ENCODE measurements at places on chromosomes 2 and 18. TPM values are rescaled to one million over a fixed set of nuclear protein-coding genes. Genes with fewer than 3 reads are reported as not detected.

- DNase-seq = no peak
Observed at GRCh38 chr2:198042189-198042588, 237.8 kb downstream of the PLCL1 start.

DNA sequence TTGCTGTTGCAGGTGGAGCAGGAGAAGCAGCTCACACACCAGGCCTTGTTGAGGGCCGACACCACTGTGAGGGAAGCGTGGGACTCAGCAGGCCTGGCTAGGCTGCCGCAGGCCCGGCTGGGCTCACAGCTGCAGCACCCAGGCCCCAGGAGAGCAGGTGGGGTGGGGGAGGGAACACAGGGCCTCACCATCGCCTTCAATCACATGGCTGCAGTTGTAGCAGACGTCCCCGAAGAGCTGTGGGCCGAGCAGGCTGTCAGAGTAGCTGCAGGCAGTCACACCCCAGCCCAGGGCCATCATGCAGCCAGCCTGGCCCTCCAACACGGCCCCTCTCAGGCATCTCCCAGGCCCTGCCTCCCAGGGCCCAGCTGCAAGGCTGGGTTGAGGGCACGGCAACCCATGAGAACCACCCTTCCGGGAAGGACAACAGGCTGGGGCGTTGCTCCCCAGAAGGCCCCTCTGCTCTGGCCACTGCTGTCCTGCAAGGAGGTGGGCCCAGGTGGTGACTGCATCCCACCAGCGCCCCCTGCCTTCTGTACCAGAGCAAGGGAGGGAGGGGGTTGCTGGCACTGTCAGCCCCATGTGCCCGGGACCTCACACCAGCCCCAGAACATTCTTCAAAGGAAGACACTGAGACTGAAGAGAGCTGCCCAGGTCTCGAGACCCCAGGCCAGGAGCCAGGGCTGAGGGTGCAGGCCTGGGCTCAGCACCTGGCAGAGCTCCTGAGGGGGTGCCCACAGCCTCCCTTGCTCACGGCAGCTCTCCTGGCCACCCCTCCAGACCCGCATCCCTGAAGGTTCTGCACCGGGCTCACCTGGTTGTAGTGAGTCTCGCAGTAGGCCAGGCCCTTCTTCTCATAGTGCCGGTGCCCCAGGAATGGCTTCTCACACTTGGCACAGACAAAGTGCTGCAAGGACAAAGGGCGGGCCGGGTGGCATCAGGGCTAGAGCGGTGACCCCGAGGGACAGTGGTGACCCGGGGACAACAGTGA, 5.6 kb upstream of the GPR17 start:
- DNase-seq = no peak

The UCN gene
- 0.64 TPM for total RNA-seq

DNA sequence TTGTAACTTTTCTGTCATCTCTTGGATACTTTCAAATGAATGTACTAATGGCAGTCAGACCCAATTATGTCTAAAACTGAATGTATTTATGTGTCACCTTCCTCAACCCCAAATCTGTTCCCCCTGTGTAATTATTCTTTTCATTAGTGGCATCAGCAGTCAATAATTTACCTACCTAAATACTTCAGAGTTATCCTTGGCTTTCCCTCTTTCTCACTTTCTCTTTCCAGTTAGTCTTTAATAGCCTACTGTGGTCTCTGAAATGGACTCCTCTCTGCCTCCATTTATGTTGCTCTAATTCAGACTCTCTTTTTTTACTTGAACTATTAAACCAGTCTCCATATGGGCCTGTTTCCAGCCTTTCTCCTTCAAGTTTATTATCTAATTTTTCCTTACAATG, 21.0 kb downstream of the C18orf63 start:
- DNase-seq = no peak

- no peak for DNase-seq
Observed at GRCh38 chr2:179355881-179356280, 91.2 kb upstream of the SESTD1 start.

DNA sequence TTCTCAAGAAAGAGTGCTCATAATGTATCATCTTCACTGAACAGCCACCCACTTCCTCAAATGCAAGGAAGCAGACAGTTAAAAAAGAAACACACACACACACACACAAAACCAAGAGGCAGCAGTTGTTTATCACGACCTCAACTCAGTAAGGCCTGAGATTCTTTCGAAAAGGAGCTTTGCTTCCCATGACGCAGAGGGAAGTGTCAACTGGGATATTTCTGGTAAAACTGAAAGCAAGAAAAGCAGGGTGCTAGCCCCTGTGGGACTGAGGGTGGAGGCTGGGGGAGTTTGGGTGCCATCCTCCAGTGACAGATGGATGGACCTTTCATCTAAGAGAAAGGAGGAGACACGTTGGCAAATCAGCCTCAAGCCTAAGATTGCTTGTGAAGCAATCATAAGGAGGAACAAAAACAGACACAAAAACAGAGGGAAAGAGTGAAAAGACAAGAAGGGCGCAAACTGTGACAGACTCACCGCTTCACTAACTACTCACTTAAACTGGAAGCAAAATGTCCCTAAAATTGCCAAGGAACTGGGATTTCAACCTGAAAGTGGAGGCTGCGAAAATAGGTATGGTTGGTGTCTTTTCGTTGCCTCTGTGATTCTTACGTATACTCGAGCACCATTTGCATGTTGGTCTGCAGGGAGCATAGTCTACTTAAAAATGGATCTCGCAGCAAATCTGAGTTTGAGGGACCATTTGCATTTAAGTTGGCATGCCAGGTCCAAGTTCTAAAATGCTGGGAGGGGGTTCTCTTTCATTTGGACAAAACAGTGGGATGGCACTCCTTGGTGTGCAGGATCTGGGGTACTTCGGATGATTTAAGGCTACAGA, at the start of gene ARHGAP25:
ARHGAP25 (plus strand) TSS at position 124 of the 838 bp plus-strand sequence; CDS start at position 513, 389 bp downstream.
- DNase-seq = no peak

The LIPG gene
- 8.4 TPM for total RNA-seq

The CYTIP gene
- total RNA-seq = not detected

- no peak for DNase-seq
Observed at GRCh38 chr18:62024983-62025382, 132.2 kb upstream of the RNF152 start.

DNA sequence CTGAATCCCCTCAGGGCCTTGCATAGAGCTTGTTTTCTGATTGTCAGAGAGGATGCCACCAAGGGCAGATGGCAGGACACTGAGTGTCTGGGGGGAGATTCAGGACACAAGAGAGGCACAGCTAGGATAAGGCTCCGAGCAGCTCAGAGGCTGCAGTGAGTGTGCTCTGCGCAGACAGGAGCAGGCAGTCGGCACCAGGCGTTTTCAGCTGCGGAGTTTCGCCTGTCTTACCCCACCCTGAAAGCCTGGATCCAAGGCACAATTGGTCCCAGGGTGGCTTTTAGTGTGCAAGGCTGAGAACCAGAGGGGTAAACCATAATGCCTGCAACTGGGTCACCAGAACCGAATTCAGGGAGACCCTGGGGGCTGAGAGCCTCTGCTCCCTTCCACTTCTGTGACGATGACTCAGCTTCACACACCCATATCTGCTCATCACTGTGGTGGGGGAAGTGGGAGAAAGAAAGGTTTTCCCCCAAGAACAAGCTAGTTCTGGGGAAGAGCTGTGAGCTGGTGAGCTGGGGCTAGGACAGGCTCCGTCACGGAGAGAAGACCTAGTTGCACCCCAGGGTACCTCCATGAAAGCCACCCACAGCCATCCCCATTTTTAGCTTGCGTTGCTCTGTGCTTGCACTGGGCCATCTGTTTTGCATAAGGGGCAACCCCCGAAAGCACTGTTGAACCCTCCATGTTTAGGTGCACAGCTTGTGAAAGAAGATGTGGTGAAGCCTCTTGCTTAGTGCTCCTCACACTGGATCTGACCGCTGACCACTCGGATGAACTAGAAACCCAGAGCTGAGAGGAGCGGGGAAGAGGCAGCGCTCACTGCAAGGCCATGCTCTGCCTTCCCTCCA, 173.7 kb downstream of the CELF4 start:
- DNase-seq = no peak

Measured in A673 (cell line).